ENCODE measurements at places on chromosomes 5 and 9. TPM values are rescaled to one million over a fixed set of nuclear protein-coding genes. Genes with fewer than 3 reads are reported as not detected.

- DNase-seq, result no peak
Measured at GRCh38 chr5:124261848-124262247, 484.6 kb downstream of the ZNF608 start.

DNA sequence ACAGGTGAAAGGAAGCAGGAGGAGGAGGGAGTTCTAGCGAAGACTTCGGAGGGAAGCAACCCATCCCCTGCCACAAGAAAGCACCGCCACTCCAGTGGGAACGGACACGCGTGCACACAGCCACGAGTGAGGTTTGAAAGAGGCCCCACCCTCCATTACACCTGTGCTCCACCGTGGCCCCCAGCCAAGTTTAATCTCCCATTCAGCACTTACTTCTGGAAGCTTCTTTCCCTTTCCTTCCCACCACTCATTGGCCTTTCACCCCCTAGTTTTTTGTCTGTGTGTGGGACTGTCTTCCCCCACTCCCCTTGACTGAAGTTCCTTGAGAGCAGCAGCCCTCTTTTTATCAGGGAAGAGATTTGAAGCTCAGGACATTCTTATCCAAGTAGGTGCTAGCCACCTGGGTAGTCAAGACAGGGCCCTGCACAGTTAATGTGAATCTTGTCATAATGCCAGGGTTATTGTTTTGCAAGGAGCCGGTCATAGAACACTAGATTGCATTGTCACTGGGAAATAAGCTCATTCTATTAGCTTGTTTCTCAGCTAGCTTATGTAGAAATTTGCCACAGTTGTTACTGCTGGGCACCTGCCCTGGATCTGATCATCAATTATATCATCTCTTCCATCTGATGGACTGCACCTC, 256.0 kb downstream of the DOCK8 start:
- no peak for DNase-seq

GRCh38 chr5:139660923-139661814, 13.0 kb downstream of the CXXC5 start:
- no peak for DNase-seq

DNA sequence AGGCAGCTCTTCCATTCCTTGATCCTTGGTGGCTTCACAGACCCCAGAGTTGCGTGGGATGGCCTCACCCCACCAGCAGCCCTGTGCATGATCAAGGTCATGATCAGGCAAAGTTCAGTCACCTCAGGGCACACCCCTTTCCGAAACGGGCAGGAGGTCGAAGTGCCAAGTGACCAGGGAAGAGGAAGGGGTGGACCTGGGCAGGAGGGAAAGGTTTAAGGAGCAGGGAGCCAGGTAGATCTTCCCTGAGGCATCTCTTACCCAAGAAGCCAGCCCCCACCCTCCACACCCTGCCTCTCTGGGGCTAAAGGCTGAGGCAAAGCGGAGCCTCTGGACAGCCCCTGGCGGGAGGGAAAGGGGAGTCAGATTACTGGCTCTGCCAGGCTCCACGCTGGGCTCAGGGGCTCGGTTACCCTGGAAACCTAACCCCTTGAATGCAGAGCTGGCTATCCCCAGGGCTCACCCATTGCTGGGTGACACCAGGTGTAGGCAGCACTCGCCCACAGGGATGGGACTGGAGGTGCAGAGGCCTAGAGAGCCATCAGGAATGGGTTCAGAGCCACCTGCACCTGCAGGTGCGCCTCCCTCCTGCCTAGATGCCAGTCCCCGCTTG, 3.6 kb downstream of the MGAT4B start:
- DNase-seq, result no peak

CATSPER3 gene
- not detected for total RNA-seq

DNA sequence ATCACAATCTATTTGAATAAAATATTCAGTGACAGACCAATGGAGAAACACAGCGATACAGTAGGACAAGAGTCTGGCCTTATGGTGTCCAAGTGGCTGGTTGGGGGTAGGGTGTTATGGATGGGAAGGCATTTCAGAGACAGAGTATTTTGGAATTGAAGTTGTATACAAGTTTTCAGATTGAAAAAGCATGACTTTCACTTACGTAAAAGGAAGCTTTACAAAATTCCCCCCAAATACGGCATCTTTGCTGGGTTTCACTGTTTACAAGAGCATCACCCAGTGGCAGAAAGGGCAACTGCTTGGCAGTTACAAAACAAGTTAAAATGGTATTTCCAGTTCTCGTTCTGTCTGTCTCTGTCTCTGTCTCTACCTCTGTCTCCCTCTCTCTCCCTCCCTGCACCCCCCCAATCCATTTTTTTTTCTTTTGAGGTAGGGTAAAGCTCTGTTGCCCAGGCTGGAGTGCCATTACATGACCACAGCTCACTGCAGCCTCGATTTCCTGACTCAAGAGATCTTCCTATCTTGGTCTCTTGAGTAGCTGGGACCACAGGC, 86.2 kb downstream of the PTPN3 start:
- DNase-seq, result peak; percentile 56

- no peak for DNase-seq
Measured at GRCh38 chr9:81193362-81194339, 495.7 kb downstream of the TLE1 start.

GRCh38 chr5:136258463-136258862, 65.5 kb upstream of the SMIM32 start:
- DNase-seq, result no peak

- DNase-seq, result no peak
Measured at GRCh38 chr5:33343676-33344327, 97.0 kb upstream of the TARS1 start.

DNA sequence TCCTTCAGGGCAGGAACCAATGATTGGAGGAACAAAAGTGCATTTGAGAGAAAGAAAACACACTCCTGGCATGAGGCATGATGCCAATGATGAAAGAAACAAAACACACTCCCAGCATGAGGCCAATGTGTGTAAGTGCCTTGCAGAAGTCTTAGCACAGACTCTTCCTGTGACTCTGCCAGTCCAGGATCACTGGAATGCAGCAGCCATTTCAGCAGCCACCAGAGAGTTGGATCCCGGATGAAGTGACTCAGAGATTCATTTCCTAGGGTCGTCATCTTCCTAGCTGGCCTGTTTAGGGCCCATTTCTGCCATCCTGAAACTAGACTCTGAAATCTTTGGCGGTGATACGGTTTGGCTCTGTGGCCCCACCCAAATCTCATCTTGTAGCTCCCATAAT, 212.5 kb downstream of the CFAP90 start:
- DNase-seq, result peak; percentile 65

DNA sequence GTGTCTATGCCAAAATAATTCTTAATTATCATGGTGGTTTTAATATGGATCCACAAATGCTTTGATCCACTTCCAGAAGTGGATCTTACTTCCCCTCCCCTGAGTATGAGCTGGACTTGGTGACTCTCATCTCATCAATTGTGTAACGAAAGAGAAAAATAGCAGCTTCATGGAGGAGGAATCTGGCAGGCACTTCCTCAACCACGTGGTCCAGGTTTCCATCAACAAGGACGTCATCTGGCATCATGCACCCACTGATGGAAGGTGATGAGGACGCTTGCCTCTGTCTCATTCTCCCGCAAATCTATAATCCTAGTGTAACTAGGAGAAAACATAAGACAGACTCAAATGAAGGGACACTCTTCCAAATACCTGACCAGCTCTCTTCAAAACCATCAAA, 54.6 kb upstream of the S1PR3 start:
- peak; percentile 17 for DNase-seq

- no peak for DNase-seq
Measured at GRCh38 chr5:26282190-26282589, 756.2 kb downstream of the CDH9 start.

SPINK13 gene
- 0.50 TPM for total RNA-seq

- no peak for DNase-seq
Measured at GRCh38 chr9:113154471-113154870, 3.7 kb downstream of the SLC31A2 start.

SPATA31D4 gene
- total RNA-seq, result not detected

DNA sequence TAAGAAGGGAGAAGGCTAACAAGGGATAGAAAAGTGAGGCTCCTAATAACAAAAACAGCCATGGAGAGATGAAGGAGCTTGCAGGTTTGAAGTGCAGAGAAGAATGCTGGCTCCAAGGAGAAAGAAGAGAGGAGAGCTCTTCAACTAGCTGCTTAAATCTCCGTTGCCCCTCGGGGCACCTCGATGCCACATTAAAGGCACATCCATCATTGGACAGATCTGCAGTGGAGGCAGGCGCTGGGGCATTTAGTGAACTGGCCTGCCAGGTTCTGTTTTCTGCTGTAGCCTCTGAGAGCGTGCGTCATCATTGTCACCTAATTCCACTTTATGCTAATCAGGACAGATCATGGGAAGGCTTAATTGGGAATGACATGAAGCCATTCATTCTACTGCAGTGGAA, 1426.2 kb upstream of the WWC1 start:
- DNase-seq, result no peak

DBH gene
- total RNA-seq, result not detected

DNA sequence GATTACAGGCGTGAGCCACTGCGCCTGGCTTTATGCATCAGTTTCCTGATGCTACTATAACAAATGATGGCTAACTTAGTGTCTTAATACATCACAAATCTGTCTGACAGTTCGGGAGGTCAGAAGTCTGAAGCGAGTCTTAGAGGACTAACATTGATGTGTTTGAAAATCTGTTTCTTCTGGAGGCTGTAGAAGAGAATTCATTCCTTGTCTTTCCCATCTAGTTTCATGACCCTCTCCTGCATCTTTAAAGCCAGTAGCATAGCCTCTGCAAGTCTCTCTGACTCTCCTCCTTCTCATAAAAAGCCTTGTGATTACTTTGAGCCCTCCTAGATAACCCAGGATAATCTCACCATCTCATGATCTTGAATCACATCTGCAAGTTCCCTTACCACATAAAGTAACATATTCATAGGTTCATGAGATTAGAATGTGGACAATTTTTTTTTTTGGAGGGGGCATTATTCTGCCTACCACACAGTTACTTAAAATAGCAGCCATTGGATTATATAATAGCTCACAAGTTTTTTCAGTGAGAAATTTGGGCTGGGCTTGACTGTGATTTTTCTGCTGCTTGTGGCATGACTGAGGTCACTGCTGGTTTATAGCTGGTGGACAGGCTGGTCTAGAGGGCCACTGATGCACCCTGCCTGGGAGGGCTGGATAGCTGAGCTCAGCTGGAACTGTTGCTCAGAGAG, 134.8 kb downstream of the FBXL7 start:
- peak; percentile 96 for DNase-seq

DNA sequence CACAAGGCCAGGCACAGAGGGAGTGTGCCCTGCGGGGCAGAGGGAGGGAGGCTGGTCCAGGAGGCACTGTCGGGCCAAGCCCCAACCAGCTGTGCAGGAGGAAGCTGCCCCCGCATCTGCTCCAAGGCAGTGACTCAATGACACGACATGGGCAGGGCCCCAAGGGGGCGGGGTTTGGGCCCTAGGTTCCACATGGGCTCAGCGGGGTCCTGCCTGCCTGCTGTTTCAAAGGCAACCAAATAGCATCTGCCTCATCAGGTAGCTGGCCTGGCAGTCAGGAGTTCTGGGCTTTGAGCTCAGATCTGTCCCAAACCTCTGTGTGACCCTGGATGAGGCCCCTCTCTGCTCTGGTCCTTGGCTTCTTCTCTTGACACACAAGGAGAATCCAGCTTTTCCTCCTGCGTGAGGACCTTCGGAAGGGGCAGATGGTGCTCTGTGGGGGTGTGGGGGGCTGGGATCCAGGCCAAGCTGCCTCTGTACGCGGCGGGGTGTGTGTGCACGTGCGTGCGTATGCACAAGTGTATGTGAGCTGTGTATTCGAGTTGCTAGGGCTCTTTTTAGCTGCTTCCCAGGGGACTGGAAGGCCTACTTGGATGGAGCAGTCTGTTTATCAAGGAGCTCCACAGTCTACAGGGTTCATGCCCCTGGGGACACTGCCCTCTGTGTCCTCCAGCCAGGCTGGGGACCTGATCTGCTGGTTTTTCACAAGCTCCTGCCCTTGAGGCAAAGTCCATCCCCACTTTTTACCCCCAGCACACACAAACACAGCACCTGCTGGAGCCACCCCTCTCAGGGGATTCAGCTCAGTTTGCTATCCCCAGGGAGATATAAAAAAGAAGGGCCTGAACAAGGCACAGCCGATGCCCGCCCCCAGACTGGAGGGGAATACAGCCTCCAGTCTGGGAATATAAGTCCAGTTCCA, 138.9 kb downstream of the RGS3 start:
- DNase-seq, result peak; percentile 30

DNA sequence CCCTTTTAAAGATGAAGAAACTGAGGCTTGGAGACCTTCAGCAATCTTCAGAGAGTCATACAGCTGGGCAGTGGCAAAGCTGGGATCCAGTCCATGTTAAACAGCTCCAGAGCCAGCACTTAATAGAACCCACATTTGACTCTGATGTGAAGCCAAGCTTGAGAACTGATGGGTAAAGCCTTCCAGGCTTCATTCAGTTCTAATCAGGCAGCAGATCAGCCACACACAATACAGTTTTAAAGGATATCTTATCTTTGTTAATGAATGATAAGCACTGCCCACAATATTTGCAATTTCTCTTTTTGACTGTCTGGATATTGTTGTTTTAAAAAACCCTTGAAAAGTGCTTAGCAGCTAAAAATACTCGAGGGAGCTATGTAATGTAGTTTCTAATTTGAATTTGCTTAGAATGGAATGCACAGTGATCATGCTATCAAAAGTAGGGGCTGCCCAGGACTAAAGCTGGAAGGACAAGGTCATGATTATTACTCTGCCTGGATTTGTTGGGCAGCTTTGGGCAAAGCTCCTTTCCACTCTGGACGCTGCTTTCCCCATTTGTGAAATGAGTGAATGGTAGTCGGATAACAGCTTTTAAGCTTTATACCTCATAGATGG, 31.3 kb upstream of the HTR4 start:
- no peak for DNase-seq

PDCD1LG2 gene
- total RNA-seq, result not detected

Data from SK-MEL-5 (cell line).